ENCODE measurements at places on chromosomes 3 and 15. TPM values are rescaled to one million over a fixed set of nuclear protein-coding genes. Genes with fewer than 3 reads are reported as not detected.

Gene OR5H6
- not detected for total RNA-seq

Gene PEX5L
- total RNA-seq = not detected

Gene PEAK1
- total RNA-seq = 148 TPM

Gene IQCF5
- not detected for total RNA-seq

Gene MYO5C
- 1.4 TPM for total RNA-seq

Gene WDR72
- total RNA-seq = not detected

Gene IFT122
- 17.5 TPM for total RNA-seq

Gene CRYGS
- 2.8 TPM for total RNA-seq

Gene FILIP1L
- 122 TPM for total RNA-seq

DNA sequence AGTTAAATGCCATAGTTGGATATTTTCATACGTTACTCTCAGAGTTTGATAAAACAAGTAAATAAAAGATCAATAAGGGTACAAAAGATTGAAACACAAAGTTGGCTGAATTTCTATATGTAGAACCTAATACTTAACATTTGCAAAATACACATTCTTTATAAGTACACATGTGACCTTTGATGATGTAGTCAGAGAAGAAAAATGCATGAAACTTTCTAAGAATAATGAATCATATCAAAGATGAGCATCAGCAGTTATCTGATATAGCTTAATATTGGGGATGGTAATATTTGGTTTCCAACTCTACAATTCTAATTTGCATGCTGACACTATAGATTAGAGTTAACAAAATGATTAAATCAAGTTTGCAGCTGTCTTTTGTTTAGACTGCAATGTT lies 188.0 kb upstream of the TGFBR2 start:
- H3K4me1 ChIP-seq = peaks cover 21% of the 10 kb centered on the region
- no peak overlapping the region for H3K4me3 ChIP-seq
- H3K27ac ChIP-seq = no peak overlapping the region
- no peaks in the 10 kb centered on the region for H3K36me3 ChIP-seq

DNA sequence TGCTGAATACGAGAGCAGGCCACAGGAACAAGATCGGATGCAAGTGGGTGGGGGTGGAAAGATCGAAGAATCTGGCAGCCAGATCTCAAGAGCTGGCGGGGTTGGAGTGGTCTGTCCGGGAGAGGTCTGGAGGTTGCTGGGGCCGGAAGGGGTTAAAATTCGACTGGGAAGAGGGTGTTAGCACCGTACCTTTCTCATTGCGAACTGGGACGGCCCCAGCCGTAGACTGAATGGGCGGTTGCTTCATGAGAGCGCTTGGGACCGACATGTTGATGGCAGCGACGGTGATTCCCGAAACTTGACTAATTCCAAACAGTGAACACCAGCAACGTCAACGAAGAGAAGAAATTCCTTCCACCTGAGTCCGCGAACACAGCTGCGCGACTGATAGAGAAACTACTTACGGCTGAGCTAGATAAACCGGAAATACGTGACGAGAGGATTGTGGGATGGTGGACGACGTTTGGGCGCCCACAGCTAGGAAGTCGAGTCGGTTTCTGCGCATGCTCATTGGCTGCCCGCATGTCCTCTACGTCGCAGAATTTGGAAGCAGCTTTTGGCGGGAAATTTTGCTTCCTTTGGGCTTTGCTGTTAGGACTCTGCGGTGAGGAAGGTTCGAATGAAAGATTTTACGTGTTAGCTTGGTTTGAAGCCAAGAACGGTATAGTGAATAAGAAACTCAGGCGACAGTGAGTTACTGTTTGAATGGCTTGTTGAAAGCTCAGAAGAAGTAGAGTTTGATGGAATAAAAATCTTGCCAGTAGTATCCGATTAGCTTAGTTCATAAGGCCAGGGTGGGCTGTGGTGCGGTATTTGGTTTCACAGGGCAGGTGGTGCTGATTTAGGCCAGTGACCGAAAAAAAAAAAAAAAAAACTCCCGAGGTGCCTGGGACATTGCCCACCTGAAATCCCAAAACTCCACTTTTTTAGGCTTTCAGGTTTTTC lies at the start of gene MFAP1:
TSS of gene MFAP1 (minus strand) at position 389 of the 945 bp plus-strand sequence. CDS start at position 268, 121 bp downstream.
- DNase-seq = peak; percentile 94
- peak within 1 kb of the TSS; percentile 99 for H3K27ac ChIP-seq
- peak within 1 kb of the TSS; percentile 98 for H3K4me3 ChIP-seq
- H3K36me3 ChIP-seq = no peaks in the 10 kb centered on the region

DNA sequence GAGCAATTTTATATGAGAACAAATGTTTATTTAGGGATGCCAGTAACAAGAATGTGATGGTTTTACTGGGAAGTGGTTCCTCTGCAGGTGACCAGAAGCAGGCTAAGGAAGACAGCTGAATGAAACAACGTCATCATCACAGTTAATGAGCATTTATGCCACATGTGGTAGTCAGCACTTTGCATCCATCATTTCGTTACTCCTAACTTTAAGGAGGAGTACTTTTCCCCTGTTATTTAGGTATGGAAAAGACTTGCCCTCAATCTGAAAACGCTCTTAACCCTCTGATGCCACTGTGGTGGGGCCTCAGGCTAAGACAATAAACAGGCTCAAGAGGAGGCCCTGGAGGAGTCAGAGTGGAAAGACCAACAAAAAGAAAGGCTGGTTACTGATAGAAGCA lies 31.2 kb downstream of the INTS14 start:
- peaks cover 53% of the 10 kb centered on the region for H3K4me1 ChIP-seq
- DNase-seq = no peak
- H3K4me3 ChIP-seq = no peak overlapping the region
- H3K27me3 ChIP-seq = no peaks in the 10 kb centered on the region

DNA sequence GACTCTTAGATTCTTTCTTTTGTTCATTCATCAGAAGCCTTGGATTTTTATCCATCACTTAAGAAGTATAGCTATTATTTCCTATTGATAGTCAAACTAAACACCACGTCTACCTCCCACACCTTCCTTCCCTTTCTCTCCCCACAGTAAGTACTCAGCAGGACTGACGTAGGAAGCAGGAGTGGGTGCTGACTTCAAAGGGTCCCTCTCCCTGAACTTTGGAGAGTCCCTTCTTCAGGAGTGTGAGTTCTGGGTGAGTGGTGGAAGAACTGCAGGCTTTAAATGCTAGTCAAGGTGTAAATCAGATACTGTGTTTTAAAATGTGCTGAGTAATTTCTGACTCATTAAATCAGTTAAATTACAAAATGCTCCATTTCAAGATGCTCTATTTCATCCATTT lies 126.5 kb upstream of the BFSP2 start:
- H3K4me3 ChIP-seq = no peak overlapping the region
- no peak for DNase-seq
- H3K4me1 ChIP-seq = peaks cover 3% of the 10 kb centered on the region

GRCh38 chr15:41583795-41584194 lies 24.8 kb downstream of the TYRO3 start:
- H3K36me3 ChIP-seq = no peaks in the 10 kb centered on the region
- no peak for DNase-seq
- no peaks in the 10 kb centered on the region for H3K27me3 ChIP-seq
- no peak overlapping the region for H3K4me3 ChIP-seq

- no peaks in the 10 kb centered on the region for H3K27me3 ChIP-seq
- no peak overlapping the region for H3K4me3 ChIP-seq
- DNase-seq = no peak
- no peak overlapping the region for H3K27ac ChIP-seq
- peaks cover 3% of the 10 kb centered on the region for H3K4me1 ChIP-seq
Observed at GRCh38 chr3:80097674-80098073, 329.9 kb upstream of the ROBO1 start.

- peak overlapping the region; percentile 80 for H3K27ac ChIP-seq
- peaks cover 18% of the 10 kb centered on the region for H3K4me1 ChIP-seq
- H3K27me3 ChIP-seq = no peaks in the 10 kb centered on the region
- peaks cover 6% of the 10 kb centered on the region for H3K36me3 ChIP-seq
- H3K4me3 ChIP-seq = no peak overlapping the region
- no peak for DNase-seq
Observed at GRCh38 chr15:38972831-38973230, 408.2 kb upstream of the RASGRP1 start.

DNA sequence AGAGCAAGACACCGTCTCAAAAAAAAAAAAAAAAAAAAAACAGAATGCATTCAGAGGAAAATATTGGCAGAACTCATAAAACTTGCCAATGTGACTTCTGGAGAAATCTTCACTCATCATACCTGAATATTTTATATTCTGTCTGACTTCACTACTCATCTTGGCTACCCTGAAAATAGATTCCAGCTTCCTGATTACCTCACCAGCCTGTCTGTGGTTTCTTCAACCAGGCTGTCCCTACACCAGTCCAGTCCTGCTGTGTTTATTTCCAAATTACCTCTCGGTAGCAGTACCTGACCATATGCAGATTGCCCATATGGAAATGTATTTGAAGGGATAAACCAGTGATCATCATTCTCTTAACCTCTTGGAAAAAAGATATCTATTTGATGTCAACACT lies 9.3 kb upstream of the P3H2 start:
- peaks cover 25% of the 10 kb centered on the region for H3K4me1 ChIP-seq
- no peak overlapping the region for H3K27ac ChIP-seq

GRCh38 chr3:129276385-129276784 lies 2.3 kb upstream of the HMCES start:
- DNase-seq = no peak
- H3K36me3 ChIP-seq = peaks cover 37% of the 10 kb centered on the region
- peaks cover 21% of the 10 kb centered on the region for H3K4me1 ChIP-seq
- no peak overlapping the region for H3K4me3 ChIP-seq
- H3K27me3 ChIP-seq = no peaks in the 10 kb centered on the region

DNA sequence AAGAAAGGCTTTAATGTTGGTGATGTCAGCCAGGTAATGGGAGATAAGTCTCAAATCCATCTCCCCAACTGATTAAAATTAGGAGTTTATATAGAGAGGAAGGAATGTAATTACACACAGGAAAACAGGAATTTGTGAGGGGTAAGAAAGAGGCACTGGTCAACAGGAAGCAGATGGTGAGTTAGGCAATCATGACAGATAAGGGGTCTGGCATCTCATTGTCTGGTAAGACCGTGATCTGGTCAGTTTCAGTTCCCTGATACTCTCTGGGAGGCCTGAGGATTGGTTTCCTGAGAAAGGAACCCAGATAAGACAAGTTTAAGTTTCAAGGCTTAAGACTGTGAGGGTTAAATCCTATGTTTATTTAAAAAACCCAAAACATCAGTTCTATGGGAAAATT lies 414.7 kb upstream of the ARRDC4 start:
- no peak for DNase-seq
- peaks cover 3% of the 10 kb centered on the region for H3K36me3 ChIP-seq
- no peaks in the 10 kb centered on the region for H3K27me3 ChIP-seq
